ENCODE measurements at places on chromosomes 4 and X.

DNA sequence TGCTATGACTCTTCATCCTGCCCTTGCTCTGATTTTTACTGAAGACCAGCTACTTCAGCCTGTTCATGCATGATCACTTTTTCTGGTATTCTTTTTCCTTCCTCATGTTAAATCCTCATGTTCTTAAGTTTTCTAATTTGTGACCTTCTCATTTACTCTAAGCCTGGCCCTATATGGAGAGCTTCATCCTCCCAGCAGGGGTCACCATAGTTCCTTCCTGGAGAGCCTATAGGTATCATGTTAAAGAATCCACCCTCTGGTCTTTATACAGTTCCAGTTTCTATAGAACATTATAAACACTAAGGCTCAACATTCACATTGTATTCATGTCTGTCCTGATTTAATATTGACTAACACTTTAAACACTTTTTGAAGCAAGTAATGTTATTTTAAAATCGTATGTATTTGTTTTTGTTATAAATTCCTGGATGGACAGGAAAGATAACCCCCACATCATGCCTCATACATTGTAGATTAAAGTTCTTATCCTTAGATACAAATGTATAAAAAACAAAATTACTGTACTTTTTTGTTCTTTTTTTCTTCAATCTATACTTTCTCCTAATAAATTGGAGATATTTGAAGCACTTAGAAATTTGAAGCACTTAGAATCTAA is 53.8 kb upstream of the OTUD4 start:
- peak; percentile 21 for DNase-seq

- DNase-seq: no peak
These were observed 88.2 kb downstream of the TASL start for GRCh38 chrX:30489323-30489722.

GRCh38 chrX:94576367-94577004 is 902.5 kb downstream of the FAM133A start:
- DNase-seq: no peak

GRCh38 chr4:75644095-75644494 is 13.8 kb upstream of the CDKL2 start:
- no peak for DNase-seq

- no peak for DNase-seq
These were observed 65.4 kb downstream of the GPRIN3 start for GRCh38 chr4:89242216-89242615.

GRCh38 chrX:13863324-13863723 is 46.4 kb upstream of the GPM6B start:
- DNase-seq: no peak

- no peak for DNase-seq
These were observed 60.6 kb upstream of the AFAP1 start for GRCh38 chr4:8000247-8000646.

- no peak for DNase-seq
These were observed 133.9 kb upstream of the RAPGEF2 start for GRCh38 chr4:158968961-158969360.

DNA sequence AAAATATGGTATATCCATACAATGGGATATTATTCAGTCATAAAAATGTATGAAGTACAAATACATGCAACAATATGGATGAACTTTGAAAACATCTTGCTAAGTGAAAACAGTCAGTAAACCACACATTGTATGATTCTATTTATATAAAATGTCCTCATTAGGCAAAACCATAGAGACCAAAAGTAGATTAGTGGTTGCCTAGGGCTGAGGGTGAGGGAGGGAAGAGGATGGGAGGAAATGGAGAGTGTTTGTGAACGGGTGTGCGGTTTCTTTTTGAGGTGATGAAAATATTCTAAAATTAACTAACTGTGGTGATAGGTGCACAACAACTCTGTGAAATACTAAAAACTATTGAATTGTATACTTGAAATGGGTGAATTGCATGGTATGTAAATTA is 29.6 kb downstream of the TEX11 start:
- DNase-seq: no peak

DNA sequence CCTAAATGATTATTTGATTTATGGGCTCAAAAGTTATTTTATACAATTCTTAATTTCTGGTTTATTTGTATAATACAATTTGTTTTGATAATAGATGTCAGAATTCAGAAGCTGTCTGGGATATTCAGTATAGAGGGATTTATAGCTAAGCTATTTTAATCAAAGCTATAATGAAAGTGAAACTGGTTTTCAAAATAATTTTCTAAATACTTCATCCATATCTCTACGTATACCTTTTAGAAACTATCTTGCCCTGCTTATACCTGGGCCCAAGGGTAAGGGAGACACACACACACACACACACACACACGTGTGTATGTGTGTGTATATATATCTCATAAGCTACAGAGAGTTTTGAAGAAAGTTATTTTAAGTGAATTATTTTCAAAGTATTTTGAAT is 2.9 kb downstream of the TMEM131L start:
- DNase-seq: no peak

- no peak for DNase-seq
These were observed 13.7 kb downstream of the OCRL start for GRCh38 chrX:129553619-129554288.

DNA sequence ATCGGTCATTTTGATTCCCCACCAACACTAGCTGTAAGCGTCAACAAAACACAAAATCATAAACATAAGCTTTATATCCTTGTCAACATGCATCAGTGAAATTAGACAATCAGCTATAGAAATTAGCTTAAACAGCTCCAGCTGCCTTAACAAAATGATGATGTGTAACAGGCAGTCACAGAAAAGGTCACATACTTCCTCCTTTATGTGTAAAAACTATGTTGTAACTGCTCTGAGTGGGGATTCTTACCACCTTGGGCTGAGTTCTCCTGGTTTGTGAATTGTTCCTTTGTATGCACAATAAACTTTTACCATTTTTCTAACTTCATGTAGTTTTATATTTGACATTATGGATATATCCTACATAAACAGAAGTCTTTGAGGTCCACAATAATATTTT is 73.9 kb upstream of the MAP9 start:
- no peak for DNase-seq

- no peak for DNase-seq
These were observed 1.2 kb downstream of the MGST2 start for GRCh38 chr4:139666735-139667281.

DNA sequence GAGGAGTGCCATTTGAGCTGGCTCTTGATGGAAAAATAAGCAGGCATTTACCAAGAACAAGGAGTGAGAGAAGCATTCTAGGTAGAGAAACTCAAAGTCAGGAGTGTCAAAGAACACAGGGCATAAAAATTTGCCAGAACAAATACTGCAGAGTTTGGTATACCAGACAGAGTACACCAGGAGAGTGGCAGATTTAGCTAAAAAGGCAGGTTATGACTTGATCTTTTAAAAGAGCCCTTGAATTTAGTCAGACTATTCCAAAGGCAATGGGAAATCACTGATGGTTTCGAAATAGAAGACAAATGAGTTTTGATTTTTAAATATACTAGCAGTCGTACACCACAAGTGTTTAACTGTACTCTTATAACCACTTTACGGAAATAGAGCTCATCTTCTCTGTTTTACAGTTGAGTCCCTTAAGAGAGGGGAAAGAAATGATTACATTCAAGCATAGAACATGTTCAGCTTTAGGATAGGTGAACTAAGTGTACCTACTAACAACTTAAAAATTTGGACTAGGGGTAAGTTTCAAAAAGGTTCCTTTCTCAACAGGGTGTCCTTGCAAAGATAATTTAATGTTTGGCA is 10.2 kb downstream of the UBE2D3 start:
- DNase-seq: no peak

Measured in central memory CD4-positive, alpha-beta T cell (primary cell).